Immature natural killer cell (primary cell): ENCODE measurements at places on chromosomes 3 and 15. TPM values are rescaled to one million over a fixed set of nuclear protein-coding genes. Genes with fewer than 3 reads are reported as not detected.

DNA sequence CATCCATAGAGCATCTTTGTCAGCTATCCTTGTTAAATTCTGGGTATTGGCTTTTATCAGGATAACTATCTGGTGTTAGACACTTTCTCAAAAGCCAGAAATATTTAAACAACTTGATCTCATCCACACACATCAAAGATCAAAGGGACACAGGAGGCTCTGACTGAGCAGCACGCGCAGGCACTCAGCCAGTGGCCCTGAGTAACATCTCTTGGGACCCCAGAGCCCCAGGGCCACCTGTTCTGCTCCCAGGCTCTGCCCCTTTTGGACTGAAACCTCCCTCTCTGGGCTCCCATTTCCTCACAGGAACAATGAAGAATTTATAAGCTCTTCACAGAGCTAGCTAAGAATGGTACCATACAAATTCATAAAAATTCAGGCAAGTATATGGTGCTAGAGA lies 16.1 kb downstream of the ATP10A start:
- DNase-seq, result no peak
- H3K27me3 ChIP-seq, result peaks cover 6% of the 10 kb centered on the region
- H3K36me3 ChIP-seq, result no peaks in the 10 kb centered on the region
- peaks cover 92% of the 10 kb centered on the region for H3K4me1 ChIP-seq
- H3K4me3 ChIP-seq, result no peak overlapping the region

- H3K27me3 ChIP-seq, result peaks cover 6% of the 10 kb centered on the region
- peak overlapping the region; percentile 96 for H3K4me3 ChIP-seq
- peaks cover 36% of the 10 kb centered on the region for H3K4me1 ChIP-seq
- no peaks in the 10 kb centered on the region for H3K36me3 ChIP-seq
- H3K27ac ChIP-seq, result peak overlapping the region; percentile 89
Measured at GRCh38 chr3:100401674-100402041, 319 bp downstream of the LNP1 start.

DNA sequence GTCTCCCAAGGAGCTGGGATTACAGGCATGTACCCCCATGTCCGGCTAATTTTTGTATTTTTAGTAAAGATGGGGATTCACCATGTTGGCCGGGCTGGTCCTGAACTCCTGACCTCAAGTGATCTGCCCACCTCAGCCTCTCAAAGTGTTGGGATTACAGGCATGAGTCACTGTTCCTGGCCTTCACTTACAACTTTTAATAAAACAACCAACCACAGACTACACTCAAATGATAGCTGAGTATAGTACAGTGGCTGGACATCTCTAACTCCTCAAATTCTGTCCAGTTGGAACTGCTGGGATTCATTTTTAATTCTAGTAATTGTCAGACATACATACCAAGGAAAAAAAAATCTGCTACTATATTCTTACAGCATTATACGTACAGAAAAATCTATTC lies 71.0 kb downstream of the PBRM1 start:
- H3K4me1 ChIP-seq, result no peaks in the 10 kb centered on the region
- H3K27me3 ChIP-seq, result no peaks in the 10 kb centered on the region
- no peak for DNase-seq

GRCh38 chr3:37974121-37975083 lies 16.2 kb upstream of the VILL start:
- peak overlapping the region; percentile 11 for H3K27ac ChIP-seq
- DNase-seq, result peak; percentile 63
- no peak overlapping the region for H3K4me3 ChIP-seq

Gene ACAA1
- 82.8 TPM for polyA plus RNA-seq

Gene LSAMP
- polyA plus RNA-seq, result not detected

Gene SYNPR
- polyA plus RNA-seq, result not detected

DNA sequence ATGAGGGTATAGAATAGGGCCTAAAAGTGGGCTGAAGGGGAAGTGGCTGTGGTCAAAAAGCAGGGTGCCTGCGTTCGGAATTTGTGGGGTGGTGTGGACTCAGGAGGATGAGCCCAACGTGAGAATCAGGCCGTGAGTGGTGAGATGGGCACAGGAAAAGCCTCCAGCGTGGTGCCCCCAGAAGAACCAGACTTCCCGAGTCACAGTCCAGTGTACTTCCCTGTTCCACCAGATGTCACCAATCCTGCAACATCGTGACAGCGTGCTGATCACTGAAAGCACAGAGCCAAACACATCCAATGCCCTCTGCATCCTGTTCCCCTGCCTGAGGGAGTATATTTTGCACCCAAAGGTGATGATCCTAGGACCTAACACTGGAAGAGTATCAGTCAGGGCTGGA lies 20.8 kb upstream of the ACAN start:
- no peak overlapping the region for H3K27ac ChIP-seq
- no peaks in the 10 kb centered on the region for H3K4me1 ChIP-seq
- no peak overlapping the region for H3K4me3 ChIP-seq
- DNase-seq, result no peak
